ENCODE measurements at places on chromosomes 16 and 17. TPM values are rescaled to one million over a fixed set of nuclear protein-coding genes. Genes with fewer than 3 reads are reported as not detected.

DNA sequence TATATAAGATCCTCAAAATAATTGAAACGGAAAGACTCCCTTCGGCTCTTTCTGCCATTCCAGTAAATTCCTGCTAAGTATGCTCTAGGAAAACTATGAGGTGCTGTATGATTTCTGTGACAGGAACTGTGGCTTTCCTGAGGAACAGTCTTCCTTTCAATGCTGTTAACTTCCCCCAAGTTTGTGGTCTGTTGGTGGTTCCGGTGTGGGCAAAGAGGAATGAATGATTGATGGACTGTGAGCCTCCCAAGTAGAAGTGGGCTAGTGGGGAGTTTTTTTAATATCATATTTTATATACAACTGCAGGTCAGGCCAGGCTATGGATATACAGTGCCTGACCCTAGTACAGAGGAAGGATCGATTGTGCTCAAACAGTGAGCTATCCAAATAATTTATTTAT, 560.7 kb upstream of the RBFOX1 start:
- no peaks in the 10 kb centered on the region for H3K36me3 ChIP-seq
- H3K4me1 ChIP-seq: no peaks in the 10 kb centered on the region
- no peak overlapping the region for H3K27ac ChIP-seq
- DNase-seq: no peak
- H3K27me3 ChIP-seq: no peaks in the 10 kb centered on the region

DNA sequence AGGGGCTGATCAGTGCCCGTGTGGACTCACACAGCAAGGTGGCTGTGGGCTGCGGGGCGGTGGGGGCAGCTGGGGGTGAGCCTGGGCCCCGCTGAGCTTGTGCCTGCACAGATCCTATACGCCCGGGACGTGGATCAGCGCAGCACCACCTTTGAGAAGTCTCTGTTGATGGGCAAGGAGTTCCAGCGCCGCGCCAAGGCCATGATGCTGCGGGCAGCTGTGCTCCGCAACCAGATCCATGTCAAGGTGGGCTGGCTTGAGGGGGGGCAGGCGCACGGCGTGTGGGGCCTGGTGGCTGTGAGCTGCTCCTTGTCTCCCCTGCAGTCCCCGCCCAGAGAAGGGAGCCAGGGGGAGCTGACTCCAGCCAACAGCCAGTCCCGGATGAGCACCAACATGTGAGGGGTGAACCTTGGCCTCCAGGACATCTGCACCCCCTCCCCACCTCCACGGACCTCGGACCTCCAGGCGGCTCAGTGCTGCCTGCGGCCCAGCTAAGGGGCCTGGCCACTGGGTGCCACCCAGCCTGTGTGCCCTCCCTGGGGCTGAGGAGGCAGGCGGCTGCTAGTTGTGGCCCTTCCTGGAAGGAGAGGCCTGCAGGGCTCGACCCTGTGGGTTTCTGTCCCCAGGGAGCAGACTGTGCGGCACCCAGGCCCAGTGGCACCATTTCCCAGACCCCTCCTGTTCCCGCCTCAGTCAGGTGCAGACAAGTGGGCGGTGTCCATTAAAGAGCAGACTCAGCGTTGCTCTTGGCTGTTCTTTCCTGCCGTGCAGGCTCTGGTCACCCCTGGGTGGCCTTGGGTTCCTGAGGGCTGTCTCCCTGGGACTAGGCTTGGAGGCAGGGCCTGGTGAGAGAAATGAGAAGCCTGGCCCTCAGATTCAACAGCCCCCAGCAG, 5.3 kb downstream of the GPS1 start:
- no peaks in the 10 kb centered on the region for H3K27me3 ChIP-seq
- no peak for DNase-seq
- H3K4me1 ChIP-seq: peaks cover 14% of the 10 kb centered on the region
- peaks cover 83% of the 10 kb centered on the region for H3K36me3 ChIP-seq
- no peak overlapping the region for H3K4me3 ChIP-seq
- no peak overlapping the region for H3K27ac ChIP-seq

DNA sequence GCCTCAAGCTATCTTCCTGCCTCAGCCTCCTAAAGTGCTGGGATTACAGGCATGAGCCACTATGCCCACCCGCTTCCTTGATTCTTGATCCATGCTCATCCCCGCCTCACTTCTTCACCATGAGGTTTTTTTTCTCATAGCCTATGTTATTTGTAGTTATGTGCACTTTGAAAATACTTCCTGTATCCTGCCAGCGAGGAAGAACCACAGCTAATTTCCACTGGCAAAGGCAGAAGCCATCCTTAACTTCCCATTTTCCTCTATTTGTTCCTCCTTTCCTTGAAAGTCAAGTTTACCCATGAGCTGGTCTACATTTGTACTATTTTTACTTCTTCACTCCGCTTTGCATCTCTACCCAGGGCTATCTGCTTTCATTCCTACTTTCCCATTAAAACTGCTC, 189.7 kb upstream of the ZFHX3 start:
- H3K27ac ChIP-seq: no peak overlapping the region
- peaks cover 4% of the 10 kb centered on the region for H3K27me3 ChIP-seq
- no peak overlapping the region for H3K4me3 ChIP-seq
- no peaks in the 10 kb centered on the region for H3K36me3 ChIP-seq

DNA sequence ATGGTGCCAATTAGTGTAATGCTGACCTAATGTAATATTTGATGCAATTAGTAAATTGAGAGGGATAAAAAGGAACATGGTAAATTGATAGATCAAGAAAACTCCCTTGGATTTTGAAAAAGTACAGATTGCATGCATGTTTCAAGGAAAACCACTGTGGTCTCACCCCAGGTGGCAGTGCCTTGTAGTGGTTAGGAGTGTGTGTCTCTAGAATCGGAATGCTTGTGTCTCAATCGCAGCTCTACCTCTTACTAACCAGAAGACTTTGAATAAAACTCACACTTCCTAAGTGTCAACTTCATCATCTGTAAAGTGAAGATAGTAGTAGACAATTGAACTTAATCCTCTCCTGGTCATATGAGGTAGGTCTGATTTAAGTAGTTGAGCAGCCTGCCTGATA, 128.9 kb upstream of the GOT2 start:
- no peaks in the 10 kb centered on the region for H3K27me3 ChIP-seq
- no peak overlapping the region for H3K4me3 ChIP-seq
- H3K27ac ChIP-seq: no peak overlapping the region
- H3K4me1 ChIP-seq: no peaks in the 10 kb centered on the region
- no peaks in the 10 kb centered on the region for H3K36me3 ChIP-seq

DNA sequence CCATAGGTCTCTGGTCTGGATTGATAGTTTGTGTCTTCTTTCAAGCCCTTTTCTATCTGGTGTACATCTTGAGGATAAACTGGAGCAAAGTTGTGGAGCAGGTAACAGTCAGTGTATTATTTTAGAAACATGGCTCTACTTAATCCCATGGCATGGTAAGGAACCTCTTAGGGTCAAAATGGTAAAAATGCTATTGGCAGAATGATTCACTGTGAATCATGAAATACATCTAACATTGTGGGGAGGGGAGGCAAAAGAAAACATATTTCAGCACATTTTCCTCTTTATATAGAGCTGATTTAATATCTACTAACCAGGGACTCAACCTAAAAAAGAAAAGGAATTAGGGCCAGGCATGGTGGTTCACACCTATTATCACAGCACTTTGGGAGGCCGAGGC, 17.9 kb upstream of the ALDH3A2 start:
- DNase-seq: no peak
- no peaks in the 10 kb centered on the region for H3K36me3 ChIP-seq
- H3K27ac ChIP-seq: no peak overlapping the region
- H3K4me1 ChIP-seq: no peaks in the 10 kb centered on the region
- no peak overlapping the region for H3K4me3 ChIP-seq

- H3K27ac ChIP-seq: no peak overlapping the region
- H3K4me3 ChIP-seq: no peak overlapping the region
- peaks cover 56% of the 10 kb centered on the region for H3K4me1 ChIP-seq
- peaks cover 40% of the 10 kb centered on the region for H3K36me3 ChIP-seq
- no peaks in the 10 kb centered on the region for H3K27me3 ChIP-seq
These were observed 7.4 kb downstream of the FAM171A2 start for GRCh38 chr17:44356241-44356640.

- no peaks in the 10 kb centered on the region for H3K27me3 ChIP-seq
- no peak overlapping the region for H3K4me3 ChIP-seq
- H3K27ac ChIP-seq: no peak overlapping the region
- H3K4me1 ChIP-seq: no peaks in the 10 kb centered on the region
- H3K36me3 ChIP-seq: peaks cover 13% of the 10 kb centered on the region
These were observed 52.3 kb downstream of the AMFR start for GRCh38 chr16:56373003-56373402.

DNA sequence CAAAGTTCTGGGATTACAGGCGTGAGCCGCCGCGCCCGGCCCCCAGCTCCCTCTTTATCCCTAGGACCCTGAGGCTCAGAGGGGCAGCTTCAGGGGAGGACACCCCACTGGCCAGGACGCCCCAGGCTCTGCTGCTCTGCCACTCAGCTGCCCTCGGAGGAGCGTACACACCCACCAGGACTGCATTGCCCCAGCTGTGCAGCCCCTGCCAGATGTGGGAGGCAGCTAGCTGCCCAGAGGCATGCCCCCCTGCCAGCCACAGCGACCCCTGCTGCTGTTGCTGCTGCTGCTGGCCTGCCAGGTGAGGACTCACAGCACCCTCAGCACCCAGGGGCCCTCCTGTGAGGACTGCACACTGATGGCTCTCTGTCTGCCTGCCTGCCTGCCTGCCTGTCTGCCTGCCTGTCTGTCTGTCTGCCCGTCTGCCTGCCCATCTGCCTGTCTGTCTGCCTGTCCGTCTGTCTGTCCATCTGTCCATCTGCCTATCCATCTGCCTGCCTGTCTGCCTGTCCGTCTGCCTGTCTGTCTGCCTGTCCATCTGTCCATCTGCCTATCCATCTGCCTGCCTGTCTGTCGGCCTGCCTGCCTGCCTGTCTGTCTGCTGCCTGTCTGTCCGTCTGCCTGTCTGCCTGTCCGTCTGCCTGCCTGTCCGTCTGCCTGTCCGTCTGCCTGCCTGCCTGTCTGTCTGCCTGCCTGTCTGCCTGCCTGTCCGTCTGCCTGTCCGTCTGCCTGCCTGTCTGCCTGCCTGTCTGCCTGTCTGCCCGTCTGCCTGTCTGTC, 5.0 kb downstream of the GCGR start:
- no peak for DNase-seq
- peaks cover 4% of the 10 kb centered on the region for H3K4me1 ChIP-seq
- no peak overlapping the region for H3K27ac ChIP-seq
- H3K36me3 ChIP-seq: no peaks in the 10 kb centered on the region

GRCh38 chr17:82978765-82979349, 100.6 kb upstream of the METRNL start:
- no peaks in the 10 kb centered on the region for H3K36me3 ChIP-seq
- H3K4me1 ChIP-seq: peaks cover 6% of the 10 kb centered on the region
- no peak overlapping the region for H3K4me3 ChIP-seq
- H3K27me3 ChIP-seq: no peaks in the 10 kb centered on the region

GRCh38 chr16:48946686-48947370, 334.8 kb downstream of the CBLN1 start:
- no peak overlapping the region for H3K4me3 ChIP-seq
- H3K4me1 ChIP-seq: no peaks in the 10 kb centered on the region
- no peak for DNase-seq
- peaks cover 3% of the 10 kb centered on the region for H3K27me3 ChIP-seq
- H3K27ac ChIP-seq: no peak overlapping the region
- H3K36me3 ChIP-seq: no peaks in the 10 kb centered on the region

- H3K27ac ChIP-seq: no peak overlapping the region
- DNase-seq: peak; percentile 24
- H3K4me3 ChIP-seq: no peak overlapping the region
These were observed 26.0 kb downstream of the SNX29 start for GRCh38 chr16:12002447-12003006.

DNA sequence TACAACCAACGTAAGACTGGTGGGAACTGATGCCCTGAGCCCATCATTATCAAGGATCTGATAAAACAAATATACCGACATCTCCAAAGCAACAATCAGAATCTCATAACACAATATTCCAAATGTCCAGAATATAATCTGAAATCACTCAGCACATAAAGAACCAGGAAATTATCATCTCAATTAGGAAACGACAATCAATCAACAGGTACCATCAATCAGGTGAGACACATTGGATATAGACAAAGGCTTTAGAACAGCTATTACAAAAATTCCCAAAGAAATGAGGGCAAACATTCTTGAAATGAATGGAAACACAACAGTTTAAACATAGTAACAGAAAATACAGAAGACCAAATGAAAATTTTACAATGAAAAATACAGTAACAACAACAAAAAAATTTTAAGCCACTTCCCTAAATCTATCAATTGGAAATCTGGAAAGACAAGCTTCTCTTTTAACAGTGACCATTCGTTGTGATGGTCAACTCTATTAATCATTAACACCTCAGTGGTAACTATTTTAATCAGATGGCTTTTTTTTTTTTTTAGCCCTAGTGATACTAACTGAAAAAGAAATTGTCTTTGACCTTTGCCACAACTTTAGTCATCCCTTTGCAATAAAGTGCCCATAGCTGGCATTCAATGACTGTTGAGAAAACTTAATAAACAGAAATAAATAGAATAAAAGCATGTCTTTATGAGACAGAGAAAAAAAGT, 70.4 kb downstream of the USP32 start:
- H3K27ac ChIP-seq: no peak overlapping the region
- DNase-seq: no peak
- H3K27me3 ChIP-seq: no peaks in the 10 kb centered on the region
- no peaks in the 10 kb centered on the region for H3K36me3 ChIP-seq

DNA sequence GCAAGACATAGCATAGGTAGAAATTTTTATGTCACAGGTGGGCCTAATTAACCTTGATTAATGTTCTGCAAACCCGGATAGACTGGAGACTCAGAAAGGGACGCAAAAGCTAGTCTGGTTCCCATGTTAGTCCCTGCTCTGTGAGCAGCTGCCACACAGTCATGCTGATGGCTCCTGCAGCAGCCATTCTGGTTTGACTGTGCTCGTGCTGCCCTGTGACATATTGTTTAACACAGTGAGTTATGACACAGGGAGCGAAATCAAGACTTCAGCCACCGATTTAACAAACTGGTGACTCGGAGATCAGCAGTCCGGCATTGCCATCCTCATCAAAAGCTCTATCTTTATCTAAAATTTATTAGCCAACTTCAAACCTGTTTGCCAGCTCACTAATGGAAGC, 169.8 kb downstream of the WWOX start:
- no peak for DNase-seq
- H3K27me3 ChIP-seq: no peaks in the 10 kb centered on the region
- H3K27ac ChIP-seq: no peak overlapping the region
- no peak overlapping the region for H3K4me3 ChIP-seq
- no peaks in the 10 kb centered on the region for H3K36me3 ChIP-seq
- no peaks in the 10 kb centered on the region for H3K4me1 ChIP-seq

SOX15 gene
- 1.4 TPM for total RNA-seq

GSG1L gene
- 3.7 TPM for total RNA-seq

MSRB1 gene
- total RNA-seq: 16.3 TPM

IRX3 gene
- total RNA-seq: 4.8 TPM

MPDU1 gene
- 34.4 TPM for total RNA-seq

MRPL58 gene
- total RNA-seq: 34.0 TPM
